ENCODE measurements at places on chromosomes 1 and 21. TPM values are rescaled to one million over a fixed set of nuclear protein-coding genes. Genes with fewer than 3 reads are reported as not detected.

DNA sequence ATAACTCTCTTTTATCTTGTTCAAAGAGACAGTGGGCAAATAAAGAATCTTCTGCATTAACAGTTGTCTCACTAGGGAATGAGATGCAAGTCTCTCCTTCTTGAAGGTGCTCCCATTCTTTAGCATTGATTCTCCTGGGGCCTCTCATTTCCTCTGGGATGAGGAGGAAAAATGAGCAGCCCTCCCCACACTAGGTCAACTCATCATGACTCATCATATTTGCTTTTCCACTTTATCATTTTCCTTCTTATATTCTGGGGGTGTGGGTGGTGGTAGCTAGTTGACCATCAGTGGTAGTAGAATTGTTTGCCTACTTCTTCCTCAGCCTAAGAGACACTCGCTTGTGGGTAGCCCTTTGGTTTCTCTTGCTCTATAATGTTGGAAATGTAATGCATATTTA is 182.0 kb upstream of the C1orf87 start:
- H3K27ac ChIP-seq = no peak overlapping the region
- no peak overlapping the region for H3K4me3 ChIP-seq
- no peaks in the 10 kb centered on the region for H3K36me3 ChIP-seq
- no peaks in the 10 kb centered on the region for H3K27me3 ChIP-seq
- H3K4me1 ChIP-seq = peaks cover 9% of the 10 kb centered on the region

- no peak for DNase-seq
- no peaks in the 10 kb centered on the region for H3K36me3 ChIP-seq
- no peak overlapping the region for H3K4me3 ChIP-seq
These were observed 431.6 kb upstream of the PTBP2 start for GRCh38 chr1:96290033-96290432.

Gene CRTC2
- 10.3 TPM for total RNA-seq

Gene CLCA4
- not detected for total RNA-seq

GRCh38 chr1:184075055-184076029 is 23.8 kb downstream of the TSEN15 start:
- peaks cover 26% of the 10 kb centered on the region for H3K4me1 ChIP-seq
- peaks cover 44% of the 10 kb centered on the region for H3K36me3 ChIP-seq
- H3K27ac ChIP-seq = peak overlapping the region; percentile 22
- DNase-seq = no peak
- no peak overlapping the region for H3K4me3 ChIP-seq
- no peaks in the 10 kb centered on the region for H3K27me3 ChIP-seq

DNA sequence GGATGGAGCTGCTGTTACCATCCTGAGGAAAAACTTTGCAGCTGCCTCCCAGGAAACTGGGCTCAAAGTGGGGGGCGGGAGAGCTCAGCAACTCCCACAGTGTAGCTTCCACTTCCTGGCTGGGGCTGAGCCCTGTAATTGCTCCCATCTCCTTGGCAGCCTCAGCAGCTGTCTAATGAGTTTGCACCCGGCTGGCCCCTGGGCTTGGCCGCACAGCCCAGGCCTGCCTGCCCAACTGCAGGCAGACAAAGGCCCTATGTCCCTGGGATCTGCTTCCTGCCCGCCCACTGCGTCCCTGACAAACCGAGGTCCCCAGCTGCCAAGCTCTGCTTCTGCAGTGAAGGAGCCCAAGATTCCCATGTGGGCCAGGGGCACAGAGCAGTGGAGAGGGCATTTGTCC is 30.1 kb downstream of the EDN2 start:
- H3K27me3 ChIP-seq = no peaks in the 10 kb centered on the region
- H3K36me3 ChIP-seq = no peaks in the 10 kb centered on the region
- no peak overlapping the region for H3K27ac ChIP-seq
